ENCODE measurements at places on chromosomes 7 and 10.

DNA sequence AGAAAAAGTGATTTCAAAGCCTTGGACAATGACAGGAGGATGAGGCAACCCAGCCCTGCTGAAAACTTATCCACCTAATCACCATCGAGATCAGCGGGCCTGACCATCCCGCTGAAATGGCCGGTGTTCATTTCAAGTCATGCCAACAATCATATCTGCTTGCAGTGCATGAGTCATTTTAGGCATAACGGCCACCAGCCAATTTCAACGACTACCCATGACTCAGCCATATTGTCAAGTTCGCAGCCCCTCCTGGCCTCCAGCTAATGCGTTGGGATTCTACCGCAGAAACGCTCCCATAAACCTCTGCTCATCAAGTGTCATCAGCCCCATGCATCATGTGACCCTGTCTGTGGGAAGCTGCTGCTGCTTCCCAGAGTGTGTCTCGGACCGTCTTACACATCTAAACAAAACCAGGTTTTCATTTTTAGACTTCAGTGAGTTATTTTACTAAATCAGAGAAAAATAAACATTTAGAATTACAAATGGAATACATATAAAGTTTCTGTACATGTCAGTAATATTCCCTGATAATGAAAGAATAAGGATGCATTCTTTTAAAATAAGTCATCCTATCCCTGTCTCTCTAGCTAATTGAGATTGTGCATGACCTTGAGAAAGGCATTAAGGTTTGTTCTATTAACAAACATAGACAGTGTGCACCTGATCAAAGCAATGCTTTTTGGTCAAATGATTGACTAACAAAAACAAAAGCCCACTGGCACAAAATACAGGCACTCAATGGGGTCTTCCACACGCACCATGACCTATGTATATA, 188.9 kb downstream of the ADAM12 start:
- no peak for DNase-seq

- no peak for DNase-seq
These were observed 596.6 kb downstream of the SORCS3 start for GRCh38 chr10:105237685-105238084.

DNA sequence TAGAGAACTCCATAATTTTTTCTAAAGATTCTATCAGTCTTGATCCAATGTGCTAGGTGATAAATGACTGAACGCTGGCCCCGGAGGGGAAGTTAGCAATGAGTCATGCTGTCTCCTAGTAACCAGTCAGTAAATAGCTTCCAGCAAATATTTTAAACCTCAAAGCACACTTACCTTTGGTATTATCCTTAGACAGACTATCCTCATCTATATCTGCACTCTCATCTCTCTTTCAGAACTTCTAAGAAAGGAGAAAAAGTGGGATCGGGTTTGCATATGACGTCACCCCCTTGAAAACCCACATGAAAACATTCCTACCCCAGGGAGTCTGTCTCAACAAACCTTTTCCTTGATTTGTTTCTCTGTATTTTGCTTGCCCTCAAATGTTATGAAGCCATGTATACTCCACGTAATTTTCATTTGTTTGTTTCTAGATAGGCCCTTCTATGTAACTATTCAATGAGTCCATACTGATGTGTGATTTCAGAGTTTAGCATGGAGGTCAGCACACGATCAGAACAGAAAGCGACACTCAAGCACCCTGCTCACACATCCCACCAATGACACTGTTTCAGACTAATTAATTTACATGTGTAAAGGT, 174.9 kb upstream of the NRP1 start:
- DNase-seq: peak; percentile 17

DNA sequence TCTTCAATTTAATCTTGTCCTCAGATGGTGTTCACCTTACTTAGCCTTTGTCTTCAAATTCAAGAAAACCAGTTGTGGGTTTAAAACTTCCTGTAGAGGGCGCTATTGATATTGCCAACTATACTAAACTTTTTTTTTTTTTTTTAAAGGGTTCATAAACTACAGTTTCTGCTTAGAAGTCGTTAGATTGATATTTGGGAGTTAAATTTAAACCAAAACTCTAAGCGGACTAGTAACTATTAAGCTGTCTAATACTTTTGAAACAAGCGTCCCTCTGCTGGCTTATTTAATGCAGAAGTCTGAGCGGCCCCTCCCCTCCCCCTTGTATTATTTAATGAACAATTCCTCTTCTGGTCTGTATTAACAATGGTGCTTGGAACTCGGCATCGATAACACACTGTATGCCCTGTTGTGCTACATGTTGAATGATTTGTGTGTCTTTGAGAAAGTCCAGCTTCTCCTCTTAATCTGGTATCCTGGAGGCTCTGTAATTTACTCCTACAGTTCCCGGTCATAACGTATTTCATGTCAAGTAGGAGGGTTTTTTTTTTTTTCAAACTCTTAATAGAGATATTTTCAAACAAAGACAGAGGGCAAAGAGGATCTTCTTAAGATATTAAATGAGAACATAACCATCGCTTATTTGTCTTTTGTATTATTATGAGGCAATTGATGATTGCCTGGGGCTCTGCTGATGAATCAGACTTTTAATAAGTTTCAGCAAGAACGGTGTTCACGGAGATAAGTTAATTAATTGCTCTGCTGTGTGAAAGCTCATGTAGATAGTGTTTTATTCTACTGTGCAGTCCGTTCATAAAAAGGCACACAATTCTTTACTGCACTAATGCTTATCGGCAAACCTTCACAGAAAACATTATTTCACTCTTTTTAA, 22.6 kb upstream of the CREB5 start:
- DNase-seq: peak; percentile 14

- DNase-seq: no peak
These were observed 146.3 kb upstream of the GPR26 start for GRCh38 chr10:123519861-123520260.

GRCh38 chr10:35735412-35735811, 93.3 kb upstream of the FZD8 start:
- DNase-seq: no peak

DNA sequence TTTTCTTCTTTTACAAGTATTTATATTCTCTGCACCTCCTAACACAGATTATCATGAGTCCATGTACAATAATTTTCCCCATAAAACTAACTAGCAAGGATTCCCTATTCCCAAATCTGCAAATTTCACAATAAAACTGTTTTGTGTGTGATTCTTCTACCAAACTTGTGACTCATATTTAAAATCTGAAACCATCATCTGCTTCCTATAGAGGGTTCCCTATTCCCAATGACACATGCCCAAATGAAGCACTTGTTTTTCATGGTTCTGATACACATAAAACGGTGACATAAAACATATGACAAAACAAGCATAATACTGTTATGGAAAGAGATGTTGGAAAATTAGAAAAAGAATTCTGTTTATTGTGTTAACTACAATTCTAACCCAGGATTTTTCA, 657.6 kb downstream of the PARD3 start:
- DNase-seq: no peak

DNA sequence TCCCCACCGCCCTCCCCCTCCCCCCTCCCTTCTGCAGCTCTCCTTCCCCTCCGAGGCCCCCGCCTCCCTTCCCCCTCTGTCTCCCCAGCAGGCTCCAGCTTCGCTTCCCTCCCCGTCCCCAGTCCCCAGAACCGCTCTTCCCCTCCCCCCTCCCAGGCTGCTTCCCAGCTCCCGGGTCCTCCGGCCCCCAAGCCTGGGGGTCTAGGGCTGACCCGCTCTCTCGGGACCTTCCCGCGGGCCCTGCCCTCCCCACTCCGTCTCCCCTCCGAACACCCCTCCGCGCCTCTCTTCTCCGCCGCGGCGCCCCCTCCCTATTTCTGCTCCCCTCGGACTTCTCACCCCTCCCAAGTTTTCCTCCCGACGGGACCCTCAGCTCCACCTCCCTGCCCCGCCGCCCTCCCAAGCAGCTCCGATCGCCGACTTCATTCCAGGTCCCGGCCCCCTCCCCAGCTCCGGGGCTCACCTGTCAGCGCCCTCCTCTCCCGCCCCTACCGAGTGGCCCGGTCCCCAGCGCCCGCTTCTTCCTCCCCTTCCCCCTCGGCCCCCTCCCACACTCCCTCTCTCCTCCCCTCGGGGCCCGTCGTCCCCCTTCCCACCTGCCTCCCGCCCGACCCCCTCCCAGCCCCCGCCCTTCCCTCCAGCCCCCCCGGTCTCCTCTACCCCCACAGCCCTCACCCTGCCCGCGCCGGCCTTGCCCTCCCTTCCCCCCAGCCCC, 990 bp downstream of the ZNF467 start:
- peak; percentile 70 for DNase-seq

- DNase-seq: no peak
These were observed 8.3 kb downstream of the FGF8 start for GRCh38 chr10:101767600-101767945.

DNA sequence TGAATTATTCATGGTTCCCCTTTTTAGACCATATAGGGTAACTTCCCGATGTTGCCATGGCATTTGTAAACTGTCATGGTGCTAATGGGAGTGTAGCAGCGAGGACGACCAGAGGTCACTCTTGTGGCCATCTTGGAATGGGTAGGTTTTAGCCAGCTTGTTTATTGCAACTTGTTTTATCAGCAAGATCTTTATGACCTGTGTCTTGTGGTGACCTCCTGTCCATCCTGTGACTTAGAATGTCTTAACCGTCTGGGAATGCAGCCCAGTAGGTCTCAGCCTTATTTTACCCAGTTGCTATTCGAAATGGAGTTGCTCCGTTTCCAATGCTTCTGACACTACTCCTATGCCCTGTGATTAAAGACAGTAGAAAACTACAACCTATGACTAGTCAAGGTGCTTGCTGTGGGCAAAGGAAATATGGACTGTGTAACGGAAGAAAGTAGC, 18.8 kb upstream of the PAXIP1 start:
- no peak for DNase-seq

GRCh38 chr7:84191261-84191660, 3.3 kb downstream of the SEMA3A start:
- no peak for DNase-seq

- no peak for DNase-seq
These were observed 3.7 kb upstream of the IFIT1B start for GRCh38 chr10:89373916-89374711.

DNA sequence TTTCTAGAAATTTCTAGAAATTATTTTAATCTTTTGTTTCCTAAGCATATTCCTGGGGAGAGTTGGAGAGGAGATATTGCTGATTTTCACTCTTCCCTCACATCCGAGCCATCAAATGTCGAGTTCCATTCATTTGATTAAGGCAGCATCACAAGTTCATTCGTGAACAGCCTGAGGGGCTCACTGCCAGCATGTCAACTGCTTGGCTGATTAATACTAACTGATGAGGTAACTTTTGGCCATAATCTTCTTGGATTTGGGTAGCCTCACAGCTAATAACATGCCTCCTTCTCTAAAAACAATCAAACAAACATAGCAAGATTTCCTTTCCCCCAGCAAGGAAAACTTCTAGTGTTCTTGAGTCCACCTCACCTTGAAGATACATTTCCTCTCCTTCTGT, 87.1 kb upstream of the AFAP1L2 start:
- no peak for DNase-seq

GRCh38 chr7:50309721-50310120, 5.2 kb downstream of the IKZF1 start:
- DNase-seq: no peak

DNA sequence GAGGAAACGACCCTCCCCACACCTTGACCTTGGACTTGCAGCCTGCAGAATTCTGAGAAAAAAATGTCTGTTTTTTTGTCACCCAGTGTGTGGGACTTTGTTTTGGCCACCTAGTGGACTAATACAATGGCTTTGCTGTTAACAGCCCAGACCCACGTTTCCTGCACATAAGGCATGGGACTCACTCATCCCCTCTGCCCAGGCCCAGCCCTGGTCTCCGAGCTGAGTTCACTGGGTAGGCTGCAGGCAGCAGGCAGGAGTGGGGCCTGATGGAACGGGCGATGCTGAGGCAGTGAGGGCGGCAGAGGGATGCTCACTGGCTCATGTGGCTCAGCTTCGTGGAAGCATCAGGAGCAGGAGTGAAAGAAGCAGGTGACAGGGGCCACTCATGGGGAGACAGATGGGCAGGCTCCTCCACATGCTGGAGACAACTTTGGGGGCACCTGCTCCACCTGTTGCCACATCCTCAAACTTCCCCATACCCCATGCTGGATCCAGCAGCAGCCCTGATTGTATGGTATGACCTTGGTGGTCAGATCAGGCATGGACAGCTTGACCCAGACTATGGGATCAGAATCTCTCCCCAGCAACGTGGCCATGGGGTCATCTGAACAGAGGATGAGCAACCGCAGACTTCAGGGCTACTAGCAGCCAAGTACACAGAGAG, 65.8 kb upstream of the ANTXRL start:
- DNase-seq: no peak

GRCh38 chr7:14229047-14229446, 239.6 kb upstream of the ETV1 start:
- DNase-seq: no peak

GRCh38 chr10:44567471-44567870, 182.6 kb upstream of the CXCL12 start:
- no peak for DNase-seq

DNA sequence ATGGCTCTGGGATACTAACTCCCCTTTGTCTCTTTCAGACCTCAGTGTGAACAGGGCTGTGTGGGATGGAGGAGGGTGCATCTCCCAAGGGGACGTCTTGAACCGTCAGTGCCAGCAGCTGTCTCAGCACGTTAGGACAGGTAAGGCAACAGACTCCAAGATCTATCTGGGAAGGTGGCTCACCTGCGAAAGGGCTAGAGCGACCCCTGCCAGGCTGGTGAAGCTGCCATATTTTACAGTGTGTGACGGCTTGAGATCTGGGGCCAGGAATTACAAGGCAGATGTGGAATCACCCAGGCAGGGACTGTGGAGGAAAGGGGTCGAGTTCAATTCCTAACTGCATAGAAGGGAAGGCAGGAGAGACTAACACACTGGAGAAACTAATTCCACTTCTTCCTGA, 11.2 kb downstream of the MUC17 start:
- DNase-seq: no peak

DNA sequence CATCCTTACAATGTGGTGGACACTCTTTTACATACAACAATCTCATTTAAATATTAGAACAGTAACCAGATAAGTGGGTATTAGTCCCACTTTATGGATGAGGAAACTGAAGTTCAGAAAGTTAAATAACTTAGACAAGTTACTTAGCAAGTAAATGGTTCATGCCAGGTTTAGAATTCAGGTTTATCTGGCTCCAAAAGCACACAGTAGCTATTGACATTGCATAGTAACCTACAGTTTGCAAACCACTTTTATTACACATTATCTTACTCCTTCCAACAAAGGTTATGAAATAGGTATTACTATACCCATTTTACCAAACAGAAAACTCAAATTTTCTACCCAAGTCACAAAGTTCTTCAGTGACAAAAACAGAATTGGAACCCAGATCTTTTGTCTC, 19.7 kb upstream of the NKX2-3 start:
- DNase-seq: no peak

- DNase-seq: no peak
These were observed 16.1 kb downstream of the COL28A1 start for GRCh38 chr7:7519528-7519927.

DNA sequence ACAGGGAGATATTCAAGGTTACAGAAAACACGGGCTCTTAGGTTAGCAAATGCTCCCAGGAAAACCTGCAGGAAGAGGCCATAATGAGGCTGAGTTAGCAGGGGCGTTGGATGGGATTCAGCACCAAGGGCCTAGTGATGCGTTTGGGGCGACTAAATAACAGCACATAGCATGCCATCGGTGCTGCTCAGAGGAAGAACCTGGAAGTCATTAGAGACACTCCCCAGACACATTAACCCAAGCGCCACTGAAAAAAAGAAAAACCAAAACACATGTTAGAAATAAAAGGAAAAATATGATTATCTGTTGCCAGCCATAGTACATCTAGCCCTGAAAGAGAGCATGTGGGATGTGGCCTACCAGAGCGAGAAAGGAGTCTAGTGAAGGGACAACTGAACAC, 28.8 kb upstream of the OPALIN start:
- no peak for DNase-seq

GRCh38 chr10:119401671-119402395, 140.7 kb downstream of the RGS10 start:
- DNase-seq: peak; percentile 58

- DNase-seq: no peak
These were observed 74.1 kb downstream of the DOCK1 start for GRCh38 chr10:126979311-126979710.

Data from nephron progenitor cell (in vitro differentiated cells).